PC-9 (cell line): ENCODE measurements at places on chromosomes 6 and 20. TPM values are rescaled to one million over a fixed set of nuclear protein-coding genes. Genes with fewer than 3 reads are reported as not detected.

- H3K27me3 ChIP-seq: peaks cover 31% of the 10 kb centered on the region
- no peaks in the 10 kb centered on the region for H3K36me3 ChIP-seq
- H3K27ac ChIP-seq: no peak overlapping the region
- no peak for DNase-seq
- no peak overlapping the region for H3K4me3 ChIP-seq
- H3K4me1 ChIP-seq: no peaks in the 10 kb centered on the region
These were observed 3.1 kb downstream of the HS3ST5 start for GRCh38 chr6:114339706-114340105.

GRCh38 chr20:44891826-44892225 is 6.3 kb downstream of the YWHAB start:
- H3K4me1 ChIP-seq: peaks cover 41% of the 10 kb centered on the region
- H3K4me3 ChIP-seq: no peak overlapping the region

- H3K27me3 ChIP-seq: no peaks in the 10 kb centered on the region
- H3K4me1 ChIP-seq: peaks cover 24% of the 10 kb centered on the region
- no peak for DNase-seq
- H3K36me3 ChIP-seq: no peaks in the 10 kb centered on the region
These were observed 76.7 kb downstream of the LAMP5 start for GRCh38 chr20:9591080-9591479.

- H3K27ac ChIP-seq: peak overlapping the region; percentile 20
- H3K4me1 ChIP-seq: peaks cover 47% of the 10 kb centered on the region
- DNase-seq: no peak
- H3K4me3 ChIP-seq: peak overlapping the region; percentile 90; the same call in 1 of the 2 replicates
- H3K27me3 ChIP-seq: no peaks in the 10 kb centered on the region
- H3K36me3 ChIP-seq: 0 out of 2 replicates have a peak, but pooled peaks cover 3% of the 10 kb centered on the region
These were observed 4.4 kb downstream of the AMD1 start for GRCh38 chr6:110878751-110879522.

DNA sequence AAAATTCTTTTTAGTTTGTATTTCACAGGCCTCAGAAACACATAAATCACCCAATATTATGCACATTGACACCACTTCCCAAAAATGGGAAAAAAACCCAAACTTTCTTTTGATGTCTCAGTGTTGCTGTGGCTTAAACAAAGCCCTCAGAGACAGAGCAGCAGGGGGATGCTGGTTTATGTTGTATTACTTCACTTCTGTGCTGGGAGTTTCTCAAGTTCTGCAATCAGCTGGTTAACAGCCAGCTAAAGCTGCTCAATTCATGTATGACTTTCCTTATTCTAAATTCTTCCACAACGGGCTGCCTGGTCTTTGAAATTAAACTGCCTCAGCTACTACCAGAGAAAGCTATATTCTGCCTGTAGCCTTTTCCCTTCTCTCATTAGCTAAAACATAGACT is 5.6 kb downstream of the FILIP1 start:
- H3K4me3 ChIP-seq: no peak overlapping the region
- H3K36me3 ChIP-seq: no peaks in the 10 kb centered on the region
- H3K4me1 ChIP-seq: no peaks in the 10 kb centered on the region
- H3K27me3 ChIP-seq: no peaks in the 10 kb centered on the region
- no peak for DNase-seq

GRCh38 chr6:107600936-107601335 is 111.0 kb downstream of the SOBP start:
- H3K27me3 ChIP-seq: no peaks in the 10 kb centered on the region
- DNase-seq: peak; percentile 62
- no peak overlapping the region for H3K4me3 ChIP-seq
- H3K4me1 ChIP-seq: peaks cover 15% of the 10 kb centered on the region
- no peaks in the 10 kb centered on the region for H3K36me3 ChIP-seq
- no peak overlapping the region for H3K27ac ChIP-seq

DNA sequence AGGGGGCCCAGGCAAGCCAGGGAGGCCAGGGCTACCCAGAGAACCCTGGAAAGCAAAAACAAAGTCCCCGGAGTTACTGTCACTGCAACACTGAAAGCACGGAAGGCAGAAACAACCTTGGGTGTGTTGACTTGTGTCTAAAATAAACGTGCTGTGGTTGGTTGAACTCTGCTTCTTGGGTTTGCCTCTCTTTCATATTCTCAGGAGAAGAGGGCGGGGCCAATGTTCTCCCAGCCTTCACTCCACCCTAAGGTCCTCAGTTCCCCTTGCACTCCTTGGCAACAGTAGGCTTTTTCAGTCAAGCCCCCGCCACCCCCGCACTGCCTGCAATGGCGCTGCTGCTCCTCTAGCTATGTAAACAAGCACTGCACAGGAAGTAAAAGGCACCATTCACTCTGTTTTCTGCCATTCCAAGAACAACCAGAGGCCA is 60.9 kb downstream of the COL9A1 start:
- H3K27ac ChIP-seq: no peak overlapping the region
- DNase-seq: no peak
- H3K4me3 ChIP-seq: no peak overlapping the region
- no peaks in the 10 kb centered on the region for H3K4me1 ChIP-seq
- no peaks in the 10 kb centered on the region for H3K36me3 ChIP-seq

DNA sequence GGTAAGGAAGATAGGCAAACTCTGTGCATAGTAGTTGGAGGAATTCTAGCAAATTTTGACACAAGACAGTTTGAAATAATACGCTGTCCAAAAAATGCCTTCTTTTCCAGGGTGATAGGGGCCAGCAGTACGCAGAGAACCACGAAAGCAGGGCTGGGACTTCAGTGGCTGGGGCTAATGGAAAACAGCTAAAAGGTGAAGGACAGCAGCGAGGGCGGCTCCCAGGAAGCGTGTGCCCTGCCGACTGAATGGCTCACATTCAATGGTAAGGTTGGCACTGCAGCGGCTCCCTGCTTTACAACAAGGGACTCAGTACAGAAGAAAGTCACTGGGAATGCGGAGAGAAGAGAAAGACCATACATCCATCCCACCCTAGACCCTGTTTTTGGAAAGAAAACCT is 131.1 kb downstream of the MYLK4 start:
- no peaks in the 10 kb centered on the region for H3K36me3 ChIP-seq
- H3K4me3 ChIP-seq: no peak overlapping the region

DNA sequence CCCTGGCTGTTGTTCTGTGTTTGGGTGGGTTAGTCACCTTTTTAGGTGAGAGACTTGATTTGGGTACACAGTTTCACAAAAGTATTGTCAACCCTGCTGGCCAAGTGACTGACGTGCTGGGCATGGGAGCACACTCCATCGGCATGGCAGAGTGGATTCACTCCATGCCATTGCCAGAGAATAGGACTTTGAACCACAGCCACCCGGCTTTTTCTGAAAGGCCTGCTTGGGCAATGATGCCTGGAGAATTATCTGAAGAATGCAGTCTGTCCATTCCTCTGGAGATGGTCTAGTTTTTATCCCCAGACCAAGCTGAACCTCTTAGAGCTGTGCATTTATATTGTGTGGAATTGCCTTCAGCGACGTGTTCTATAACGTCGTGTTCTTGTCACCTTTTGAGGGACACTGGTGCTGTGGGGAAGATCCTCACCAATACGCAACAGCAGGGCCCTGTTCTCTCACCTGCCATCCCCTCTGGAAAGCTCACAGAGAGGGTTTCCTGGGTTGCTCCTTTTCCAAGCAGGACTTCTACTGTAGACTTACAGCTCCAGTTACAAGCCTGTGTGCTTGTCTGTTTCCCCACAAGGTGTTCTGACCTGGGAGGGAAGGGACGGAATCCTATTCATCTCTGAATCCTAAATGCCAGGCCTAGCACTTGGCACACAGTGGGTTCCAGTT is 183.4 kb upstream of the AKAP12 start:
- H3K27me3 ChIP-seq: no peaks in the 10 kb centered on the region
- peak overlapping the region; percentile 97 for H3K27ac ChIP-seq
- H3K4me1 ChIP-seq: peaks cover 43% of the 10 kb centered on the region
- peaks cover 11% of the 10 kb centered on the region for H3K36me3 ChIP-seq
- DNase-seq: no peak

- H3K4me3 ChIP-seq: no peak overlapping the region
- H3K27ac ChIP-seq: no peak overlapping the region
- no peaks in the 10 kb centered on the region for H3K4me1 ChIP-seq
- DNase-seq: no peak
- peaks cover 76% of the 10 kb centered on the region for H3K27me3 ChIP-seq
- H3K36me3 ChIP-seq: no peaks in the 10 kb centered on the region
These were observed 557.2 kb upstream of the AGPAT4 start for GRCh38 chr6:161830866-161831616.

GRCh38 chr20:29741894-29742698 is 1515.4 kb upstream of the DEFB115 start:
- H3K4me3 ChIP-seq: no peak overlapping the region
- H3K36me3 ChIP-seq: no peaks in the 10 kb centered on the region
- no peak overlapping the region for H3K27ac ChIP-seq
- no peak for DNase-seq
- H3K4me1 ChIP-seq: no peaks in the 10 kb centered on the region

GRCh38 chr20:7760247-7761031 is 179.8 kb downstream of the HAO1 start:
- no peak overlapping the region for H3K27ac ChIP-seq
- H3K36me3 ChIP-seq: no peaks in the 10 kb centered on the region
- H3K4me1 ChIP-seq: no peaks in the 10 kb centered on the region
- no peak for DNase-seq

- no peak overlapping the region for H3K4me3 ChIP-seq
- H3K36me3 ChIP-seq: no peaks in the 10 kb centered on the region
- H3K27ac ChIP-seq: no peak overlapping the region
- H3K4me1 ChIP-seq: no peaks in the 10 kb centered on the region
These were observed 21.4 kb upstream of the SNAI1 start for GRCh38 chr20:49961413-49961812.

DNA sequence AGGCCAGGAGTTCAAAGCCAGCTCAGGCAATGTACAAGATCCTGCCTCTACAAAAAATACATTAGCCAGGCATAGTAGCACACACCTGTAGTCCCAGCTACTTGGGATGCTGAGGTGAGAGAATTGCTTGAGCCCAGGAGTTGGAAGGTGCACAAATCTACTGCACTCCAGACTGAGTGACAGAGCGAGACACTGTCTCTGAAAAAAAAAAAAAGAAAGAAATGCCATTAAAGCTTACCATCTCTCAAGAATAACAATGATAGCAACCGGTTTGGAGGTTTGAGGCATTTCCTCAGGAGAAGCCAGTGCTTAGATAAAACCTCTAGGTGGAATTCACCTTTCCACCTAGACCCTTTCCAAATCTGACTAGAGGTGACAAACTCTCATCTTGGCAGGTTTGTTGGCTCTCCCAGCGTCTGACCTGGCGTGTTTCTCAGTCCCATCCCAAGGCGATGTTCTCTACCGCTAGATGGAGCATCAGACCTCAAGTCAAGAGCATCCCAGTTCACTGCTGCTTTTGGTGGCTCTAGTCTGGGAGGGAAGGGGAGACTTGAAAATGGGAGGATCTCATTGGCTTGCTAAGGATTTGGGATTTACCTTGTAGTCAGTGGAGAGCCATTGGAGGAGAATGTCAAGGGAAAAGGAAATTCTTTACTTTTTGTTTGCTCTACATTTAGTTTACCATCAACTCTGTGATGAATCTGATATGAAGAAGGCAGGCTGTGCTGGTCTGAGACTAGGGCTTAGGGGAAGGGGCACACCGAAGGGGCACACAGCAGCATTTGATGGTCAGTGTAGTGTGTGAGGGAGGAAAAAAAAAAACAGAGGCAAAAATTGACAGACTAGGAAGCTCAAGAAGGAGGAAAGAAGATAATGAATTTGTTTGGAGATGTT is 67.9 kb downstream of the NCOA7 start:
- H3K27me3 ChIP-seq: no peaks in the 10 kb centered on the region
- H3K4me3 ChIP-seq: no peak overlapping the region
- peak; percentile 76 for DNase-seq

GRCh38 chr6:138503881-138504680 is 4.8 kb upstream of the NHSL1 start:
- H3K27me3 ChIP-seq: no peaks in the 10 kb centered on the region
- H3K36me3 ChIP-seq: no peaks in the 10 kb centered on the region
- no peak for DNase-seq
- no peak overlapping the region for H3K27ac ChIP-seq
- no peak overlapping the region for H3K4me3 ChIP-seq

GRCh38 chr6:33570806-33571636 is 9.1 kb downstream of the BAK1 start:
- 0 out of 2 replicates have a peak, but pooled peaks cover 5% of the 10 kb centered on the region for H3K4me1 ChIP-seq
- peak overlapping the region; percentile 71 for H3K4me3 ChIP-seq
- H3K27ac ChIP-seq: no peak overlapping the region
- no peaks in the 10 kb centered on the region for H3K36me3 ChIP-seq
- peak; percentile 66 for DNase-seq

DNA sequence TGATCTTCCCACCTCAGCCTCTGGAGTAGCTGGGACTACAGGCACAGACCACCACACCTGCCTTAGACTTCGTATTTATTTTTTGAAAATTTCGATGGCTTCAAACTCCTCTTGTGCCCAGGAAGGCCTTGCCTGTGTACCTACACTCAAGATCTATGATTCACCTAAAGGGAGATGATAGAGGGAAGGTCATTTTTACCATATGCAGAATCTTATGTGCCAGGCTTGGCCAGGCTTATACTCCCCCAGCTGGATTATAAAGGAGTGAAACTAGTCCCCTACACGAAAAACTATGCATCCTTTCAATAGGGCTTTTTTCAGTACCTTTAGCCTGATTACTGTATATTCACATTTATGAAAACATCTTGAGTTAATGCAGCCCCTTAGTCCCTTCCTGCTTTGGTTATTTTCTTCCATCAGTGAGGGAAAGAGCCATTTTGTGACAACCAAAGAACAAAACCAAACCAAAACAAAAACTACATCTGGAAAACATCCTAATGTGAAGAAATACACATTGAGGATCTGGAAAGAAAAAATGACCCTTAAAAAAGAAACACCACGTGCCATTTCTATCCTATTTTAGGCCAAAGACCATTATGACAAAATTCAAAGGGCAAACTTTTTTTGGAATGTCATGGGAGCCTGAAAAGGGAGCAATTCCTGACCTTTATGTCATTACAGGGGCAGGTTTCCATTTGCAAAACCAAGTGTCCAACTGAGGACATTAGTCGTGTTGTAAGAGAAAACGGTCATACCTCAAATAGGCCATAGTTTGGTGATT is 34.7 kb downstream of the RIPOR2 start:
- no peak overlapping the region for H3K27ac ChIP-seq
- no peak overlapping the region for H3K4me3 ChIP-seq
- no peaks in the 10 kb centered on the region; the same call in 1 of the 2 replicates for H3K4me1 ChIP-seq

- no peaks in the 10 kb centered on the region for H3K27me3 ChIP-seq
- no peak for DNase-seq
- peaks cover 6% of the 10 kb centered on the region for H3K4me1 ChIP-seq
- H3K36me3 ChIP-seq: no peaks in the 10 kb centered on the region
These were observed 13.9 kb downstream of the PLCB4 start for GRCh38 chr20:9082741-9083140.

- H3K4me3 ChIP-seq: no peak overlapping the region
- no peaks in the 10 kb centered on the region for H3K27me3 ChIP-seq
- no peak for DNase-seq
- H3K27ac ChIP-seq: no peak overlapping the region
These were observed 75.1 kb downstream of the IRAK1BP1 start for GRCh38 chr6:78942446-78942845.

GRCh38 chr20:45406260-45407066 is 1.6 kb upstream of the DBNDD2 start:
- H3K27ac ChIP-seq: peak overlapping the region; percentile 63
- DNase-seq: peak; percentile 68
- H3K4me3 ChIP-seq: peak overlapping the region; percentile 96
- 0 out of 2 replicates have a peak, but pooled peaks cover 20% of the 10 kb centered on the region for H3K36me3 ChIP-seq
- no peaks in the 10 kb centered on the region for H3K27me3 ChIP-seq
- H3K4me1 ChIP-seq: peaks cover 16% of the 10 kb centered on the region

The BPIFB2 gene
- total RNA-seq: not detected in 2 replicates

The TUBB2A gene
- total RNA-seq: 17.0 and 19.0 TPM in 2 replicates

The TMEM63B gene
- 36.1 and 38.5 TPM in 2 replicates for total RNA-seq

The FKBP5 gene
- 3.9 and 5.0 TPM in 2 replicates for total RNA-seq

The PHACTR3 gene
- total RNA-seq: 0.41 and 0.50 TPM in 2 replicates
